Smooth muscle cell of the umbilical artery (primary cell): ENCODE measurements at places on chromosomes 12 and 14. TPM values are rescaled to one million over a fixed set of nuclear protein-coding genes. Genes with fewer than 3 reads are reported as not detected.

The COA8 gene
- 15.1 and 19.6 TPM in 2 replicates for total RNA-seq

The E2F7 gene
- total RNA-seq = 2.4 and 17.9 TPM in 2 replicates

The ASB2 gene
- total RNA-seq = 2.1 and 4.2 TPM in 2 replicates

The CABP1 gene
- 4.2 and 7.2 TPM in 2 replicates for total RNA-seq

The ACVRL1 gene
- total RNA-seq = 3.9 and 4.4 TPM in 2 replicates

The GLI1 gene
- 0.30 and 0.74 TPM in 2 replicates for total RNA-seq

The KRT79 gene
- not detected in 2 replicates for total RNA-seq

The SLC7A8 gene
- 0.89 and 1.8 TPM in 2 replicates for total RNA-seq

The ITGB7 gene
- 0.30 and 0.42 TPM in 2 replicates for total RNA-seq

The CLEC1B gene
- not detected in 2 replicates for total RNA-seq

The LRFN5 gene
- 5.6 and 9.2 TPM in 2 replicates for total RNA-seq
